ENCODE measurements at places on chromosomes 16 and 17.
A peak's percentile ranks its signal among the peaks of the same experiment; 100 is the strongest.

DNA sequence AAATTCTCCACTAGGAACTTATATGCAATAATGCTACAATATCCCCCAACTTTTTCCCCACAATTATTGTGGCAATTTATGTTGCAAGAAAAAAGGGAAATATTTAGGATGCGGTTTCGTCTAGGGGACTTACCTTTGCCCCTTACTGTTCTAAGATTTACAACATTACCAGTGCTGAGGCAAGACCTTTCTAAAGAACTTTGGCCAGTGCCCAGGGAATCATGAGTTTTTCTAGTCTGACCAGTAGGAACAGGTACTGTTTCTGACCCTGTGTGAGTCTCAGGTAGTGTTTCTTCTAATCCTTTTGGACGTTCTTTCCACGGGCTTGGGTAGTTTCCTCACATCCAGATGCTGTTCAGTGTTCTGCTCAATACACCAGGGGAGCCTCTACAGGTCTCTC lies 373.7 kb downstream of the HAPSTR1 start:
- no peak for DNase-seq

DNA sequence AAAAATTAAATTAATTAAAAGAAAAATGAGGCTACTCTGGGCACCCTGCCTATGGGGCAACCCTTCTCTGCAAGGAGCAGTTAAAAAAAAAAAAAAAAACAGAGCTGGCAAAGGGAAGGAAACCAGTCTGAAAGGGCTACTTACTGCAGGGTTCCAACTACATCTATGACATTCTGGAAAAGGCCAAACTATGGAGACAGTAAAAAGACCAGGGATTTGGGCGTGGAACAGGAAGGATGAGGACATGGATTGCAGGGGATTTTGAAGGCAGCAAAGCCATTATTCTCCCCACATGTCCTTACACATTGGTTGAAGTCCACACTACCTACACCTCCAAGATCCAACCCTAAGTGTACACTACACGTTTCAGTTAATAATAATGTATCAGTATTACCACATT lies 4.6 kb downstream of the RPH3AL start:
- no peak for DNase-seq

DNA sequence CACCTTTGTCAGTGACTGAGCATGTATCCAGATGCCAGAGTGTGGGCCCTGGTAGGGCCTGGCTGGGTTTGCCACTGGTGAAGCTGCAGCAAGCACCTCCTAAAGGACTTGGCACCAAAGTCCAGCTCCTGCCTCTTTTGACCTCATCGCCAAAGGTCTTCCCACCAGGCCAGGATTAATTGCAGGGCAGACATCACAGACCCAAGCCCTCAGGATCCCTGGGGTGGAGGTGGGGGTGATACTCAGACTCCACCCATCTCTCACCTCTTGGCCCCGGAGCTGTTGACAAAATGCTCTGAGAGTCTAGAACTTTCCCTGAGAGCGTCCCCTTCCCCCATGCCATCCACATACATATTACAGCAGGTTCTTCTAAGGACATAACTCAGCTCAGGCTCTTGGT lies 4.6 kb downstream of the WNT3 start:
- no peak for DNase-seq

DNA sequence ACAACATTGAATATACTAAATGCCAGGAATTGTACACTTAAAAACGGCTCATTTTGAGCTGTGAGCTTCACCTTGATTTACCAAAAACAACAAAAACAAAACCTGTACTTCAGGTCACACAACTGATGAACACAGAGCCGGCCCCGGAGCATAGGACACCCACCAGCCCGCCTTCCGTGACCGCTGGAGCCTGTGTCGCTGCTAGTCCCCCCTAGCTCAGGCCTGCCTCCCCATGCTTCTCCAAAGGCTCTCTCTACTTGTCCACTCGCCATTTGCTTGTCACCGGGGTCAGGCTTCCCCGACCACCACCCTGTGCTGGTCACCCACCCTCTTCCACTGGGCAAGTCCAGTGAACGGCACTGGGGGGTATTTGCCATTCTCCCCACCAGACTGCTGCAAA lies 113.8 kb upstream of the TNRC6C start:
- no peak for DNase-seq

- DNase-seq, result no peak
Measured at GRCh38 chr17:1090465-1091189, 89.2 kb downstream of the ABR start.

GRCh38 chr17:21194703-21195102 lies 19.3 kb downstream of the TMEM11 start:
- DNase-seq, result peak; percentile 55

- no peak for DNase-seq
Measured at GRCh38 chr17:78202666-78203065, 11.4 kb upstream of the BIRC5 start.

GRCh38 chr16:77840673-77841501 lies 52.5 kb downstream of the VAT1L start:
- no peak for DNase-seq

- no peak for DNase-seq
Measured at GRCh38 chr17:537133-537532, 177.5 kb downstream of the VPS53 start.

GRCh38 chr16:23987443-23987842 lies 151.7 kb downstream of the PRKCB start:
- no peak for DNase-seq

DNA sequence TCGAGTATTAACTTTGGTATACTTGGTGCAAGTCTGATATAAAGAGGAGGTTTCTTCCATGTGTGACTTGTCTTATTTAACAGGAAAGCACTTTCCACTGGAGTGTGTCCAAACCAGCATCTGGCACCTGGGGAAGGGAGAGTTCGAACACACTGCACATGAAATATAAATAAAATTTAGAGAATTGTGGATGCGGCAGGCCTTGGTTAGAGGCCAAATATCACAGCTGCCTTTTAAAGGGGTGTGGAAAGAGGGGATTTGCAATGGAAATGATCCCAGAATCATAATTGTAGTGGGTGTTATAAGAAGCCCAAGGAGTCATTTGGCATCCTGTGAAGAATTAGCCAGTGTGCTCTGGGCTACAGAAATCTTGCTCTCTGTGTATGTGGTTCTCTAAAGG lies 4.3 kb upstream of the NXN start:
- no peak for DNase-seq

- no peak for DNase-seq
Measured at GRCh38 chr16:75298267-75298666, 46.8 kb upstream of the BCAR1 start.

- DNase-seq, result no peak
Measured at GRCh38 chr17:60745544-60745943, 67.9 kb downstream of the BCAS3 start.

GRCh38 chr16:89312598-89313299 lies 95.2 kb downstream of the ZNF778 start:
- DNase-seq, result no peak

DNA sequence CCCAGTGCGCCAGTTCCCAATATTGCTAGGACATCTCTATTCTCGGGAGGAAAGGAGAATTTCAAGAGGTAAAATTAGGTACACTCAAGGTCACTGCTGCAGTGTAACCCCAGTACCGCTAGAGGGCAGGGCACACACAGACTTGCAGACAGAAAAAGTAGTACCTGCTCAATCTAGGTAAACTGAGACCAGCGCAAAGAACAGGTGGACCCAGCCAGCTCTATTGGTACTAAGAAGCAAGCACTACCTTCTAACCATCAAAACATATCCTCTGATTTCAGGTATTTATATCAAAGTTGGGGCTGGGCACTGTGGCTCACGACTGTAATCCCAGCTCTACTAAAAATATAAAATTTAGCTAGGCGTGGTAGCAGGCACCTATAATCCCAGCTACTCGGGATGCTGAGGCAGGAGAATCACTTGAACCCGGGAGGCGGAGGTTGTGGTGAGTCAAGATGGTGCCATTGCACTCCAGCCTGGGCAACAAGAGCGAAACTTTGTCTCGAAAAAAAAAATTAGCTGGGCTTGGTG lies 3.6 kb upstream of the WDR81 start:
- DNase-seq, result no peak

GRCh38 chr17:73315471-73315870 lies 3.7 kb upstream of the CDC42EP4 start:
- no peak for DNase-seq

GRCh38 chr17:40499551-40500189 lies 1.8 kb downstream of the TNS4 start:
- DNase-seq, result peak; percentile 82

- DNase-seq, result no peak
Measured at GRCh38 chr16:50303041-50303604, 36.8 kb downstream of the ADCY7 start.

DNA sequence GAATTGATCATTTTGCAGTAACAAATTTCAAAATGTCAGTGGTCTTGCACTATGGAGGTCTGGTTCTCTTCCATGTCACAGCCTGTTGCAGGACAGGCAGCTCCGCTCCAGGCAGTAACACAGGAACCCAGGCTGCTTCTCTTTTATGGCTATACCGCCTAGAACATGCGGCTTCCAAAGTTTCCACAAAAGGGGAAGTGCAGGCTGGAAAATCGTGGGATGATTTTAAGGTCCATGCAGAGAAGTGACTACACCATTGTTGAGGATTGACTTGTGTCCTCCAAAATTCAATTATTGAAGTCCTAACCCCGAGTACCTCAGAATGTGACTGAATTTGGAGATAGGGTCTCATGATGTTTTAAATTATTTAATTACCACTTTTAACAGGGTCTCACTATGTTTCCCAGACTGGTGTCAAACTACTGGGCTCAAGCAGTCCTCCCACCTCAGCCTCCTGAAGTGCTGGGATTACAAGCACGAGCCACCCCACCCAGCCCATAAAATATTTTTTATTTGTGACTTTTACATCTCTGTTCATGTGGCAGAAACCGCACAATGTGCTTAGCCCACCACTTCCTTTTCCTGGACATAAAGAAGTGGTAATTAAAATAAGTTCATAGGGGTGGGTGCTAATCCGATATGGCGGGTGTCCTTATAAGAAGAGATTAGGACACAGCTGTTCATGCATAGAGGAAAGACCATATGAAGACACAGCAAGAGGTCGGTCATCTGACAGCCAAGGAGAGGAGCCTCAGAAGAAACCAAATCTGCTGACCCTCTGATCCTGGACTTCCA lies 279.2 kb upstream of the RPL38 start:
- DNase-seq, result no peak

GRCh38 chr16:86076606-86077005 lies 177.6 kb downstream of the IRF8 start:
- no peak for DNase-seq

- no peak for DNase-seq
Measured at GRCh38 chr16:13099822-13100221, 198.4 kb downstream of the SHISA9 start.

DNA sequence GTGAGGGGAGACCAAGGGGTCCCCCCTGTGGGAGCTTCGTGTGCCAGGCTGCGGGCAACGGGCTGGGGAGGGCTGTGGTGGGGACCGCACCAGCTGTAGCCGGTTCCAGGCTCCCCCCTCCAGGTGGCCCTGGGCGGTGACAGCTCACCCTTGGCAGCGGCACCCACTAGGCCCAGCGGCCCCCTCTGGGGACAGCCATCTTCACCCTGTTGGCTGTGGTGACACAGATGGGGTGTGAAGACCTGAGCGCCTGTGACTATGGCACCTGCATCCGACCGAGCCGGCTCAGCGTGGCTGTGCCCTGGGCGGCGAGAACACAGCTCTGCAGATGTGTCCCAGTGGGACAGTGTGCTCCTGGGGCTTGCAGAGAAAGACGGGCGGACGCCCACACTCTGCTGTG lies 1.1 kb upstream of the C1QTNF8 start:
- no peak for DNase-seq

GRCh38 chr16:17275076-17276009 lies 195.4 kb downstream of the XYLT1 start:
- DNase-seq, result no peak

GRCh38 chr17:49676276-49676868 lies 1.5 kb downstream of the SPOP start:
- DNase-seq, result no peak

- peak; percentile 70 for DNase-seq
Measured at GRCh38 chr17:62627219-62627903, at the start of gene MRC2. Gene MRC2, plus strand, starts transcription at chr17:62627670. Its CDS starts 133 bp downstream, at chr17:62627803.

- DNase-seq, result no peak
Measured at GRCh38 chr16:89733792-89734191, 12.5 kb downstream of the ZNF276 start.

DNA sequence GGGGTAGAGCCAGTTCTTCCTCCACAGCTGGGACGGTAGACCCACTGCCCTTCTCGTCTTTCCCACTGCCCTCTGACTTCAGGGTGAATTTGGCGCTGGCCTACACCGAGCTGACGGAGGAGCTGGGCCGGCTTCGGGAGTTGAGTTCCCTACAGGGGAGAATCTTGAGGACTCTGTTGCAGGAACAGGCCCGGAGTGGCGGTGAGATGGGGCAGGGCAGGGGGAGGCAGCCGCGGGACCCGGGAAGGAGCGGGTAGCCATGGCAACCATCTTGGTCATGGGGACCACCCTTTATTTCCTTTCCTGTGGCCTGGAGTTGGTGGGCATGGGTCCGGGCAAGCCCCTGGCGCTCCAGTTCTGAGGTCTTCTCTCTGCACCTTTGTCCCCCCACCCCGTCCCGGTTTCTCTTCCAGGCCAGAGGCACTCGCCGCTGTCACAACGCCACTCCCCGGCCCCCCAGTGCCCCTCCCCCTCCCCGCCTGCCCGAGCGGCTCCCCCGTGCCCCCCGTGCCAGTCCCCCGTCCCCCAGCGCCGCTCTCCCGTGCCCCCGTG lies 14.4 kb downstream of the TBKBP1 start:
- no peak for DNase-seq

DNA sequence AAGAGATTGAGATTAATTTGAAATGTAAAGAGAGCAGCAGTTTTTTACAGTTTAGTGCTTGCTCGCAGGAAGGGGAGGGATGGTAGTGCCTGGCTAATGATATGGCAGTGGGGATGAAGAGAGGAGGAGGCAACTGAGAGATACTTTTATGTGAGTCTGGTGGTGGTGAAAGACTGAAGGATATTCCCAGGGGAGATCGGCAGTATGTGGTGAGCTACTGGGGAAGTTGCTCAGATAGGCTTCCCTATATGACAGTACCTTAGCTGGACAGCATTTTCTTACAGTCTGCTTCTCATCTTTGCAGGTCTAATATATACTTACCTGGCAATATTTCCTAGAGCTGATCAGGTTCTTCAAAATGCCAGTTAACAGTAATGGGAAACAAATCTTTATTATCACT lies 8.6 kb downstream of the CEP95 start:
- no peak for DNase-seq

GRCh38 chr16:62954144-62955032 lies 918.1 kb upstream of the CDH8 start:
- DNase-seq, result no peak

GRCh38 chr16:6165330-6165979 lies 1067.9 kb upstream of the EEF2KMT start:
- no peak for DNase-seq
